ENCODE measurements at places on chromosomes 2 and 18.

DNA sequence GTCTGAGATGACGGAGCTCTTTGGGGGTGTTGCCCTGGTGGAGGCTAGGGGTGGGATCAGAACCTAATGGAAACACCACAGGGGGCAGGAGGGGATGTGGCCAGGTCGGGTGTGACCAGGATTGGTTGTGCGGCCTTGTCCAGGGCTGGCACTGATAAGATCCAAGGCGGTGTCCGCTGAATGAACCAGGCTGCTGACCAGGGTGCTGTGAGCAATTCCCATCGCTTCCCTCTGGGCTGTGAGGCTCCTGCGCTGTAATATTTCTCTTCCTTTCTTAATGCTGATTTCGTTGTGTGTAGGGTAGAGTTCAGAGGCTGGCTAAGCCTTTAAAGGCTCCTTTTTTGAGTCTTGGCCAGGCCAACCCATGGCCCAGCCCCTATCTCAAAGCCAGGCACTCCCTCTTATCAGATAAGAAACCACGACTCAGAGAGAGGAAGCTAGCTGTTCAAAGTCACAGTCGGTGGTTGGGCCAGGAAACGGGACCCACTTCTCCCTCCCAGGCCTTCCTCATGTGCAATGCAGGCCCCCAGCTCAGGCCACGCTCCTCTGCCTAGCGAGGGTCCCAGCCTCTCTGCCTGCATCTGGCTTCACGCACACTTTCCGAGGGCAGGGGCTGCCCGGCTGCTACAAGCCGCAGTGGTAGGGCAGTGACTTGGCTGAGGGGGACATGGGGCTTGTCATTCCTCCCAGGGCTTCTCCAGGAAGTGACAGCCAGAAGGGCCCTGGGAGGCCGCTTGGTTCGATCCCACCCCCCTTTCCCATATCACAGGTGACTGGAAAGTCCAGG is 26.0 kb upstream of the FOSL2 start:
- DNase-seq: peak; percentile 67

DNA sequence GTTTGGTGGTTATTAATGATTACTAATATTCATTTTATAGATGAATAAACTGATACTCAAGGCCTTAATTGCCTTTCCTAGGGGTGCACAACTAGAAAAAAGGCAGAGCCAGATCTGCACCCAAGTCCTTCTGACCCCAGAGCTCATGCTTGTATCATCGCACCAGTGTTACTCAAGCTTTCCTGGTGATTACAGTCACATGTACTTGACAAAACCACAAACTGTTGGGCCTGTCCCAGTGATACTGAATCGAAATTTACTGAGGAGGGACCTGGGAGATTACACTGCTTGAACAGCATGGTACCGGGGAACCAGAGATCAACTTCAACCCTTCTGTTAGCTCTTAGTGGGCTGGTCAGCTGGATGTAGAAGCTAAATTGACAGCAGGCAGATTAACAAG is 33.7 kb downstream of the FASTKD2 start:
- DNase-seq: no peak

- DNase-seq: peak; percentile 16
Observed at GRCh38 chr2:216142540-216142939, 33.4 kb downstream of the XRCC5 start.

- DNase-seq: no peak
Observed at GRCh38 chr18:7205346-7205745, 25.5 kb upstream of the LRRC30 start.

GRCh38 chr2:20282916-20283592 is 58.1 kb upstream of the SDC1 start:
- DNase-seq: no peak

- DNase-seq: no peak
Observed at GRCh38 chr2:40300391-40300790, 151.5 kb downstream of the SLC8A1 start.

DNA sequence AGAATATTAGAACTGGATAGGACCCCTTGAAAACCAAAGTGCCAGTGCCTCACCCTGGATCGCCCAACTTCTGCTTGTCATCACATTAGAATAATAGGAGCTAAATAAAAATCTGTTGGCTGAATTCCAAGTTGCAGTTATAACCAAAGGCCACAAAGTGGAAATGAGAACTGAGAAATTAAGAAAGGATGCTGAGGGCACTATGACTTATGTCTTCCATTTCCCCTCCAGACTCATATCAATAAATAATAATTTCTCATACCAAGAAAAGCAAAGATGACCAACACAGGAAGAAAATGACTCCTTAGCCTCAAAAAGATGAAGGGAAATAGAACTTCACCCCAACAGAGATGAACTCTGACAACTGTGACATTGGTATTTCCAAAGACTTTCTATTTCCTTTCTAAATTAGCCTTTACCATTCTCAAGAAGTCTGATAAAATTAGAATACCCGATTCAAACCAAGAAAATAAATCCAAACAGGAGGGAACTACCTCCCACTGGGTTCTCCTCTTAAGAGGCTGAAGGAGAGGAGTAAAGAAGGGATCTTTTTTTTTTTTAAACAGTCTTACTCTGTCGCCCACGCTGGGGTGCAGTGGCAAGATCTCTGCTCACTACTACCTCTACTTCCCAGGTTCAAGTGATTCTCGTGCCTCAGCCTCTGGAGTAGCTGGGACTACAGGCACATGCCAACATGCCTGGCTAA is 46.5 kb upstream of the EPG5 start:
- no peak for DNase-seq

- no peak for DNase-seq
Observed at GRCh38 chr2:146579147-146579930, 1265.5 kb upstream of the ACVR2A start.

DNA sequence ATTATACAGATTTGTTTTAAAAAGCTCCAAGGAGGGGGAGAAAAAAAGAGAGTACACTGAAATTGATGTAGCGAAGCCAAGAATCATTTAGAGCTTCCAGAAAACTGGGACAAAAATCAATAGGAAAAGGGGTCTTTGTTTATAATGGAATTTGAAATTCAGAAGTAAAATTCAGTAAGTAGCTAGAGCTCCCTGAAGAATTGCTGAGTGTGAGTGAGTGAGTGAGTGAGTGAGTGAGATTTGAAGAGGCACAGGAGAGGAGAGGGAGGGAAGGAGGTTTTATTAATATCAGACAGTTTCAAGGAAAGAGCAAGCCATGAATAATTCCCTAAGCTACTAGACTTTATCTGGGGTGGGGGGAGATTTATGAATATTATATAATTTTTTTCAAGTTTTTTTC is 60.7 kb upstream of the ARHGAP28 start:
- no peak for DNase-seq

DNA sequence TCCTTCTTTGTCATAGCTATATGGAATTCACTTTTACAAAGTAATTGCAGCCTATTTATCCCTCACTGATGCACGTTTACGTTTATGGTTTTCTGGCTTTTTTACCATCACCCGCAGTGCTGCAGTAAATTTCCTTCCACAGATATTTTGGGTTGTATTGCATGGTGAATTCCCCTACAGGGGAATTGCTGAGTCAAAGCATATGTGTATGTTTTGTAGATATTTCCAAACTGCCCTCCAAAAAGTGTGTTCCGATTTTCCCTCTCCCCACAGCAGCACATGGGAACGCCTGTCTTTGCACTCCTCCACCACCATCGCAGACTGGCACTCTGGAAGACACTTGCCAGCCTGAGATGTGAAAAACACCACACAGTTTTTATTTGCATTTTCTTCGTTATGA is 80.6 kb upstream of the UXS1 start:
- DNase-seq: no peak

GRCh38 chr2:85695121-85695520 is 963 bp downstream of the GNLY start:
- DNase-seq: no peak

GRCh38 chr18:25113566-25113965 is 238.4 kb downstream of the ZNF521 start:
- no peak for DNase-seq

DNA sequence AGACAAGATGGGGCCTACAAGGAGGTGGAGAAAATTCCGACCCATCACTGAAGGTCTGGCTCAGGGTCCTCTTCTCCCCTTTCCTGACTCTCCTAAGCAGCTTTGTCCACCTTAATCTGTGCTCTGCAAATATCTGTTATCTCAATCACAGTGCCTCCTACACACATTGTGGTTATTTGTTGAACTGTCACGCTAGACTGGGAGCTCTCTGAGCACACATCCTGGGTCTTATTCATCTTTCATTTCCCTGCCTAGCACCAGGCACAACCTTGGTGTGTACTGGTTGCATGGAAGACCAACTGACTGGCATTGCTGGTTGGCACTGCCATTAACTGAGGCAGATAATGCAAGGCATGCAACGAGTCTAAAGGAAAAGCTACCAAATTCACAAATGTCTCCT is 122.9 kb upstream of the ST6GAL2 start:
- no peak for DNase-seq

GRCh38 chr2:88739985-88740600 is 48.6 kb downstream of the RPIA start:
- peak; percentile 78 for DNase-seq

DNA sequence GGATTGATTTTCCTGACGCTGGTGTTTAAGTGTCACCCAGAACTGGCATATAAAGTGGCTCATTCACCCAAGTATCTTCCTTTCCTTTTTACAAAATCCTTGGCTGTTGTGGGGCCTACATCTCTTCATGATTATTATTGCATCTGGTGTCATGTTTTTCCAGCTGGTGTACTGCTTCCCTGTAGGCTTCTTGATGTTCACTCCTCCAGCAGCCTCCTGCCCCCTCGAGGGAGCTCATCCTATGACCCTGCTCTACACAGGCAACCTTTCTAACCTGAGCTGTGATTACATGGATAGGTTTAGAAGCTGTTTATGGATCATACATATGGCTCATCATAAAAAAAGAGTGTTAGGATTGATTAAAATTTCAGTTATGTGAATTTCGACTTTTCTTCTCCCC is 12.4 kb upstream of the AGPS start:
- DNase-seq: no peak

- DNase-seq: no peak
Observed at GRCh38 chr2:11869391-11869991, 123.1 kb downstream of the LPIN1 start.

DNA sequence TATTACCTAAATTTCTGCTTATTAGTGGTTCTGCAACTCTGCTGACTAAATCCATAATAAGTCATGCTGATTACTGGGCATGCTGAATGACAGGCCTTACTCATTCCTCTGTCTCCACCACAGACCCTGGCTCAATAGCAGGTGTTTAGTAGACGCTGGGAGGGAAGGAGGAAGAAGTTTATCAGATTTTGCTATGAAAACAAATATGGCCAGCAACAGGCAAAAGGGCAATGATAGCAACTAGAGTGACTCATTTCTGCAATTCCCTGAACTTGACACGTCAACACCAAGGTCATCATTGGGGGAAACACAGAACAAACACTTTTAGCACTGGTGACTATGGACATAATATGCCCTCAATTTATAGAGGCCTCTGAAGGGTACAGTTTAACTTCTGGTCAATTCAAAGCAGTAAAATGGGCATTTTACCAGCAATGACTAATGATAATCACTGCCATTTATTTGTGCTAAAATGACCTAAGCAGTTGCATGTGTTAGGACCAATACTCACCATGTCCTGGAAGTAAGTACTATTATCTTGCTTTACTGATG is 35.2 kb downstream of the TMEM163 start:
- DNase-seq: no peak

DNA sequence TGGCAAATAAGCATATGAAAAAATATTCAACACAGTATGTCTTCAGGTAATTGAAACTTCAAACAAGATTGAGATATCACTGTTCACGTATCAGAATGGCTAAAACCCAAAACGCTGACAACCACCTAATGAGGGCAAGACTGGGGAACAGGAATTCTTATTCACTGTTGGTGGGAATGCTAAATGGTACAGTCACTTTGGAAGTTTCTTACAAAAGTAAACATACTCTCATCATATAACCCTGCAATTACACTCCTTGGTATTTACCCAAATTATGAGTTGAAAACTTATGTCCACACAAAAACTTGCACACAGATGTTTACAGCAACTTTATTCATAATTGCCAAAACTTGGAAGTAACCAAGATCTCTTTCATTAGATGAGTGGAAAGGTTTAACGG is 30.1 kb downstream of the BUB1 start:
- no peak for DNase-seq

Measured in CD4-positive, alpha-beta T cell treated with Interleukin-17A for 4 hours (primary cell).